Karpas-422 (cell line): ENCODE measurements at places on chromosomes 11 and 22. TPM values are rescaled to one million over a fixed set of nuclear protein-coding genes. Genes with fewer than 3 reads are reported as not detected.

P2RX6 gene
- total RNA-seq, result 1.6 and 2.0 TPM in 2 replicates

DNA sequence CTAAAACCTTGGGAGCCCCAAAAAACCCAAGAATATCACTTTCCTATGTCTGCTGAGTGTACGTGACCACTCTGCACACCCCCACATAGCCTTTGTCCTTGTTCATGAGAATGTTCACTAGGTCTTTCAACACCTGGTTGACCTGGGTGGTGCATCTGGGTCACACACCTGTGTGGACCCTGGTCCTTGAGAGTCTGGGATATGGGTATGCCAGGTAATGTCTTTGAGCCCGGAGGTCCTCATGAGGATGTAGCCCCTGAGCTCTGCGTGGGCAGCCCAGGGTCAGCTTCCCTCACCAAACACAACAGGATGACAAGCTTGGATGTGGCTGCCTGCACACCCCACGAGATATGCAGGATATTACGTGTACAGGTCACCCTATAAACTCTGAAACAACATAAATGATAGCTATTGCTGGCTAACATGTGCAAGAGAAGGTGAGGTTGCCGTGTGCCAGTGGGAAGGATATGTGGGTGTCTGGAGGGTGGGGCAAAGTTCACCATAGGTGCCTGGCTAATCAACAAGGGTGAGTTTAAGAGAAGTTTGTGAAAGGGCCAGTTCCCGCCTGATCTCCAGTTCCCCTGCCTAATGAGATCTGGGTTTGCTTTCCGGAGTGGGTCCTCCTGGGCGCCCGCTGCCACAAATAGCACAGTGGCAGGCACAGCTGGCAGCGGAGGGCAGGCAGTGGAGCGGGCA, 1.4 kb upstream of the PPARA start:
- peak overlapping the region; percentile 76 for H3K4me3 ChIP-seq
- no peaks in the 10 kb centered on the region for H3K27me3 ChIP-seq
- no peak overlapping the region for H3K27ac ChIP-seq
- peaks cover 24% of the 10 kb centered on the region for H3K4me1 ChIP-seq

DNA sequence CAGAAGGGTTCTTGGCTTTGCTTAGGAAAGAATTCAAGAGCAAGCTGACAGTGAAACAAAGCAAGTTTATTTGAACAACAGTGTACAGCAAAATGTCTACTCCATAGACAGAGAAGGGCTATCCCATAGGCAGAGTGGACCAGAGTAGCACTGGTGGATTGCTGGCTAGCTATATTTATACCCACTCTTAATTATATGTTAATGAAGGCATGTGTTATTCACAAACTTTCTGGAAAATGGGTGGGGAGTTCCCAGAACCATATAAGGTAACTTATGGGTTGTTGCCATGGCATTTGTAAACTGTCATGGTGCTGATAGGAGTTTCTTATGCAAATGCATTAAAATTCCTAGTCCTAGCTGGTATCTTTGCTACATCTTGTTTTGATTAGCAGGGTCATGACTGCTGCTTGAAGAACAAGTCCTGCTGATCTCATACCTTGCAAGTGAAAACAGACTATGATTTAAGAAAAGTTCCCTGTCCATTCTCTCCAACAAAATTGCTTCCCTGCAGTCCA, 330.5 kb downstream of the BUD13 start:
- H3K27me3 ChIP-seq, result no peaks in the 10 kb centered on the region

- no peaks in the 10 kb centered on the region for H3K27me3 ChIP-seq
- H3K27ac ChIP-seq, result no peak overlapping the region
- peak; percentile 78 for DNase-seq
- no peak overlapping the region for H3K4me3 ChIP-seq
- H3K4me1 ChIP-seq, result no peaks in the 10 kb centered on the region
- H3K36me3 ChIP-seq, result no peaks in the 10 kb centered on the region
Measured at GRCh38 chr11:125871391-125872137, 15.9 kb upstream of the HYLS1 start.

DNA sequence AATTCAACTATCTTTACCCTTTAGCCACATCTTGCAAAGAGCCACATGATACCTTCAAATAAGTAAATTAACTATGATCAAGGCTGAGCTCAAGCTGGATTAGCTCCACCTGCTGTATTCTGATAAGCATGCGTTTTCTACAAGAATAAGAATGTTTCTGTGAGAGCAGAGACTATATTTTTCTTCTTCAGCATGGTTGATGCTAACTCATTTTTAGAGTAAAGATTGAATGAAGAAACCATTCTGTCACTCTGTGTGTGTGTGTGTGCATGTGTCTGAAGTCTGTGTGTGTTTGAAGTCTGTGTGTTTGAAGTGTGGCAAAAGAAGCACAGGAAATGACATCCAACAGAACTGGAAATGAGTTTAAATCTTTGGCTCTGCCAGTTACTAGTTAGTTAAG, 12.0 kb upstream of the LAYN start:
- H3K27me3 ChIP-seq, result peaks cover 3% of the 10 kb centered on the region; the same call in 1 of the 2 replicates
- H3K36me3 ChIP-seq, result no peaks in the 10 kb centered on the region
- peak; percentile 85 for DNase-seq
- H3K4me3 ChIP-seq, result no peak overlapping the region
- H3K4me1 ChIP-seq, result peaks cover 8% of the 10 kb centered on the region; the same call in 1 of the 2 replicates

DNA sequence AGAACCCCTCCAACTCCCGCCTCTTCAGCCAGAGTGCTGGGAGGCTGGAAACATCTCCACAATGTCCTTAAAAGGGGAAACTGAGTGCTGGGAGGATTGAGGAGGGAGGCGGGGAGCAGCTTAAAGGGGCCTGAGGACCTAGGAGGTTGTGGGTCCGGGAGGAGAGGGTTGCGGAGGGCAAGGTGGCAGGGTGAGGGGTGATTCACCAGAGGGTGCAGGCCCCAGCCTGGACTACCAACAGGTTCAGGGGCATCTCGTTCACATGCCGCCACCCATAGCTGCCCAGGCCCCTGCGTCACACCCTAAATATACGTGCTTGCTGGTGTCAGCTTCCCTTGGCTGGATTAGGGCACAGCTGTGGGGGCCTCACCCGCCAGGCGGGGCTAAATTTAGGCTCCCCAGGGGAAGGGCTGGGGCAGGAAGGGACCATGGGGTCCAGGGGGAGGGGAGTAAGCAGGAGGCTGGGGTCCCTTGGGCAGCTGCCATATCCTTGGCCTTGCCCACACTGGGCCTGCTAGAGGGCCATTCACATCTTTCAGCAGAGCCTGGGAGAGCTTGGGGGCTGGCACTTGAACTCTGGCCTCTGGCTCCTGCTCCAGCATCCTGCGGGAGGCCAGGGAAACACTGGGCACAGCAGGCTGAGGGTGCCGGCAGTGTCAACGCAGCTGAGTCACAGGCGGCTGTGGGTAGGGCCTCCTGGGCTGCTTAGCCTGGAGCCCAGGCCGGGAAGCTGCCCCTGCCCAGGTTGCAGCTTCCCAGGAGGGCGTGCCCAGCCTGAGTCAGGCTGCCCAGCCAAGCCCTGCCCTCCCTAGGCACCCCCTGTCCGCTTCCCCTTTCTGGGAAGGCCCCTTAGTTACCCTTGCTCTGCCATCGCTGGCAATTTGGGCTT, 1.3 kb downstream of the EHBP1L1 start:
- peak; percentile 82 for DNase-seq
- no peaks in the 10 kb centered on the region for H3K36me3 ChIP-seq
- peak overlapping the region; percentile 98 for H3K4me3 ChIP-seq
- H3K27ac ChIP-seq, result peak overlapping the region; percentile 91

GRCh38 chr11:118845369-118845768, 38.3 kb upstream of the CXCR5 start:
- no peak overlapping the region for H3K27ac ChIP-seq
- no peaks in the 10 kb centered on the region for H3K36me3 ChIP-seq
- H3K4me3 ChIP-seq, result no peak overlapping the region
- DNase-seq, result no peak
- no peaks in the 10 kb centered on the region for H3K4me1 ChIP-seq
- no peaks in the 10 kb centered on the region for H3K27me3 ChIP-seq

BUD13 gene
- 6.4 and 14.1 TPM in 2 replicates for total RNA-seq

DNA sequence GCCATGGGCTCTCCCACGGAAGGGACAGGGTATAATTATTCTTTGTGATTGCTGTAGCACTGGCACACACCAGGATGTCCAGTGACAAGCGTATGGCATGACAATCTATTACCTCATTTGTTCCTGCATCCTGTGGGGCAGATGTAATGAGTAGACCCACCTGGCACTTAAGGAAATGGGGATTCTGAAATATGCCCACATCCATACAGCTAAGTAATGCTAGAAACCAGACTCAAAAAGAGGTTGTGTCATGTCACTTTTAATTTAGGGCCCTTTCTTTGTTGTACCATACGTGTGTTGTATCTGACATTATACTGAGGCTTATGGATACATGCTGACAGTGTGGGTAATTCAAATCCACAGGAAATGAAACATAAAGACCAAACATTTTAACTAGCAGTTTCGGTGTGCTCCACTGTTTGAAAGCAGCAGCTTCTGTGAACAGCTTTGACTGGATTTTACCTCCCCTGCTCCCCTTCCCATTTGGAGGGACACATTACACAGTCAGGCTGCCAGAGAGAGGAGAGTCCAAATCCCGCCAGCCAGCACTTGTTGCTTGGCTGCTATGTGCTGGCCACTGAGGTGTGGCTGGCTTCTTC, 21.2 kb downstream of the GRAMD1B start:
- H3K36me3 ChIP-seq, result no peaks in the 10 kb centered on the region
- no peak overlapping the region for H3K4me3 ChIP-seq
- no peak for DNase-seq

GRCh38 chr11:40203606-40204005, 1255.8 kb downstream of the LRRC4C start:
- H3K27me3 ChIP-seq, result no peaks in the 10 kb centered on the region
- DNase-seq, result no peak
- H3K27ac ChIP-seq, result no peak overlapping the region
- no peaks in the 10 kb centered on the region for H3K4me1 ChIP-seq
- no peaks in the 10 kb centered on the region for H3K36me3 ChIP-seq

SAA1 gene
- not detected in 2 replicates for total RNA-seq

STK33 gene
- total RNA-seq, result 17.0 and 20.2 TPM in 2 replicates

DNA sequence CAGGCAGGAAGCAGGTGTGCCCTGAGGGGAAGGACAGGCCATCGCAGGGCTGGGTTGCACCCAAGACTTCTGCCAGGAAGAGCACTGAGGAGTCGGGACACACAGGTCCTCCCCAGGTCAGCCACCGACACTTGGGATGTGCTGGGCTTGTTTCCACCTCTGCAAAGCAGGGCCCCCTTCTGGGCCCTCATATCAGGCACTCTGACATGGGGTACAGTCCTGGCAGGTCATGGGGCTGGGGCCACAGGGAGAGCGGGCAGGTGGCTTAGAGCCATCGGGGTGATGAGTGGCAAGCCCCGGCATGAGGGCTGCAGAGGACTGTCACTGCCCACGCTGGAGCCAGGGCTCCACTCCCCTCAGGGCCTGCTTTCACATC, 7.9 kb upstream of the ADORA2A start:
- no peak for DNase-seq
- H3K4me1 ChIP-seq, result peaks cover 54% of the 10 kb centered on the region
- H3K27ac ChIP-seq, result 0 out of 2 replicates have a peak overlapping the region, but pooled peaks have one; percentile 9
- H3K36me3 ChIP-seq, result no peaks in the 10 kb centered on the region
- no peak overlapping the region for H3K4me3 ChIP-seq

GRCh38 chr11:2837096-2837601, 48.4 kb downstream of the CDKN1C start:
- H3K27ac ChIP-seq, result no peak overlapping the region
- DNase-seq, result no peak
- no peaks in the 10 kb centered on the region for H3K27me3 ChIP-seq

ENTHD1 gene
- not detected in 2 replicates for total RNA-seq

GRCh38 chr11:18958221-18958910, 19.2 kb upstream of the MRGPRX1 start:
- no peak for DNase-seq
- no peaks in the 10 kb centered on the region for H3K36me3 ChIP-seq
- no peaks in the 10 kb centered on the region for H3K27me3 ChIP-seq

MYOD1 gene
- total RNA-seq, result not detected in 2 replicates

DNA sequence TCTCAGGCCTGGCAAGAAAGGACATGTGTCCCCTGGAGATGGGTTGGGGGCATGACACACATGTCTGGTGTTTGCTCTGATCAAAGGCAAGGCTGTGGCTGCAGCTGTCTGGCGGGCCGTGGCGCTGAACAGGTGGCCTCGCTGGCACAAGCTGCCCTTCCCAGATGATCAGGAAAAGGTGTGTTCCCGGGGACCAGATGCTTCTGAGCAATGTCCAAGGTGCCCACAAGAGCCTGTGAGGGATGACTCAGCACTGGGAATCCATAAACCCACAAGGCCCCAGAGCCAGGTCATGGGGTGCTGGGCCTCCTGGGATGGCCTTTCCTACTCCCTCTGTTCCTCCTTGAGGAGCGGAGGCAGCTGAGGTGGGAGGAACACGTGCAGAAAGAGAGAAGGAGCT, 9.7 kb upstream of the LRP5 start:
- H3K36me3 ChIP-seq, result no peaks in the 10 kb centered on the region
- H3K4me3 ChIP-seq, result no peak overlapping the region
- no peak overlapping the region for H3K27ac ChIP-seq
- no peak for DNase-seq
- H3K27me3 ChIP-seq, result no peaks in the 10 kb centered on the region

DNA sequence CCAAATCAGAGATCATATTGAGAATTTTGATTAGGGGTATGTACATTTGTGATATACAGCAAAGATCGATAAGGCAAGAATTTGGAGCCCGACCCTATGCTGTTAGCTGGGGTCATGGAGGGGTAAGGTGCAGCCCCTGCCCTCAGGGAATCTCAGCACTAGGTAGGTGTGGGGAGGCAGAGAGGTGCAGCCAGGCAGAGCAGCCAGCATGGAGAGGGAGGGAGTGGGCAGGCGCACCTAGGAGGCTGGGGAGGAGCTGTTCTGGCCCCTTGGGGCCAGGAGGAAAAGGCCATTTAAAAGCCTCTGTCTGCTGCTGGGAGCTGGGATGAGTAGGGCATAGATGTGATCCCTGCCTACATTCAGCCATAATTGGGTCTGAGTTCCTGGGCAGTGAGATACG, 293.0 kb downstream of the TBC1D22A start:
- no peak for DNase-seq
- no peaks in the 10 kb centered on the region for H3K27me3 ChIP-seq
- H3K4me1 ChIP-seq, result peaks cover 65% of the 10 kb centered on the region
- H3K4me3 ChIP-seq, result peak overlapping the region; percentile 45; the same call in 1 of the 2 replicates

DNA sequence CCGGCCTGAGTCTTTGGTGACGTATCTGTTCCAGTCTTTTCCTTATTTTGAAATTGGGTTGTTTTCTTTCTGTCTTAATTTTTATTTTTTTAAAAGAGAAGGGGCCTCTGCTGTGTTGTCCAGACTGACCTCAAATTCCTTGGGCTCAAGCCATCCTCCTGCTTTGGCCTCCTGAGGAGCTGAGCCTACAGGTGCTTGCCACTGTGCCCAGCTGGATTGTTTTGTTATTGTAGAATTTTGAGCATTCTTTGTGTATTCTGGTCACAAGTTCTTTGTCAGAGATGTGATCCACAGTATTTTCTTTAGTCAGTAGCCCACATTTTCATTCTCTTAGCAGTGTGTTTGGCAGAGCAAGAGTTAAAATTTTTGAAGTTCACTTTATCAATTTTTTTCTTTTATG, 100.1 kb downstream of the ATXN10 start:
- H3K4me3 ChIP-seq, result no peak overlapping the region
- H3K36me3 ChIP-seq, result no peaks in the 10 kb centered on the region
- peak overlapping the region; percentile 98 for H3K27ac ChIP-seq
- no peak for DNase-seq
- H3K27me3 ChIP-seq, result no peaks in the 10 kb centered on the region
- peaks cover 90% of the 10 kb centered on the region for H3K4me1 ChIP-seq

PLEKHA7 gene
- total RNA-seq, result 4.4 and 8.8 TPM in 2 replicates

- H3K27me3 ChIP-seq, result no peaks in the 10 kb centered on the region
- no peaks in the 10 kb centered on the region for H3K4me1 ChIP-seq
- no peak for DNase-seq
- H3K36me3 ChIP-seq, result no peaks in the 10 kb centered on the region
- no peak overlapping the region for H3K4me3 ChIP-seq
- H3K27ac ChIP-seq, result no peak overlapping the region
Measured at GRCh38 chr22:24120044-24120443, 61.2 kb upstream of the SUSD2 start.

SYT9 gene
- total RNA-seq, result not detected in 2 replicates
